ENCODE measurements at places on chromosomes 4 and X. TPM values are rescaled to one million over a fixed set of nuclear protein-coding genes. Genes with fewer than 3 reads are reported as not detected.

The HOPX gene
- total RNA-seq = 0.55 TPM

The SSX4B gene
- not detected for total RNA-seq

The SULT1B1 gene
- total RNA-seq = 0.46 TPM

The SHROOM4 gene
- total RNA-seq = 6.6 TPM

The LEF1 gene
- total RNA-seq = 2.1 TPM

The SFRP2 gene
- total RNA-seq = 3.2 TPM

The BEND2 gene
- not detected for total RNA-seq

The IL15 gene
- 0.98 TPM for total RNA-seq

The RTL9 gene
- 1.4 TPM for total RNA-seq

The H2BW2 gene
- not detected for total RNA-seq

Data from progenitor cell of endocrine pancreas (in vitro differentiated cells).